ENCODE measurements at places on chromosomes 7 and 10.

- no peak for DNase-seq
Observed at GRCh38 chr7:49631071-49631815, 142.2 kb upstream of the VWC2 start.

DNA sequence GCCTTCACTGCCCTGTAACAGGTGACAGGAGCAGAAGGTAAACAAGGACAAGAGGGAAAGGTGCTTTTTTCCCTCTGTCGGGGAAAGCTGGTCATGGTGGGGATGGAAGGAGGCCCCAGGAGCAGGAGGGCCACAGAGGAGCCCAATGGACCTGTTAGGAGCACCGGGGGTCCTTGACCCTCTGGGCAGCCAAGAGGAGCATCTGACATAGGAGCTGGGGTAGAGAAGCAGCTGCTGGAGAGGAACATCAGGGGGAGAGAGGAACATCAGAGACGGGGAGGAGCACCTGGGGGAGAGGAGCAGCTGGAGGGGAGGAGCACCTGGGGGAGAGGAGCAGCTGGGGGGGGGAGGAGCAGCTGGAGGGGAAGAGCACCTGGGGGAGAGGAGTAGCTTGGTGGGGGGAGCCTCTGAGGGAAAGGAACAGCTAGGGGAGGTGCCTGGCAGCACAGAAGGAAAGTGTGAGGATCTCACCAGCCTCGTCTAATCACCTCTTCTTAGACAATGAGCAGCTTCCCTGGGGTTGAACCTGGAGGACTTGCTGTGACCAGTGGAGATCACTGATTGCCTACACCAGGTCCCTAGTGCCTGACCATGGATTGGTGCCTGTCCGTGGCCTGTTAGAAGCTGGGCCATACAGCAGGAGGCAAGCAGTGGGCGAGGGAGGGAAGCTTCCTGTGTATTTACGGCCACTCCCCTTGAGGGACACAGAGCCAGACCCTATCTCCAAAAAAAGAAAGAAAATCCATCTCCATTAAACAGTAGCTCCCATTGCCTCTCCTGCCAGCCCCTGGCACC, 37.6 kb downstream of the JAKMIP3 start:
- no peak for DNase-seq

- DNase-seq = no peak
Observed at GRCh38 chr7:20225384-20225783, 8.2 kb upstream of the MACC1 start.

DNA sequence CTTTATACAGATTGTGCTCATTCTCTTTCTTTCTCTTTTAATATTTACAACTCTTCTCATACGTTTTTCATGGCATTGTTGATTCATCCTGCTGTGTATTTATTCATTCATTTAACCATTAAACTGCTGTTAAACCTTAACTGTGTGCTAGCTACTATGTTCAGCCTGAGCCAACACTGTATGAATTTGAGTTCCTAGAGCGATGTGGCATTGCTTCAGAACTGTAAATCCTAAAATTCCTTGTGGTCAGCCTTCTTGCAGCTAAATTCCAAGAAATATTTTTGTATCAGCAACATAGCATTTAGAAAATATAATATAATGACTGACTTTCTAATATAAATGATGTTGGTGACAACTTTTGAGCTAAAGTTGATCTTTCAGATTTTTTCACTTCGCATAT, 184.7 kb upstream of the FZD1 start:
- no peak for DNase-seq

- DNase-seq = no peak
Observed at GRCh38 chr10:370449-370825, 235.2 kb downstream of the ZMYND11 start.

GRCh38 chr7:2896131-2896530, 52.0 kb upstream of the GNA12 start:
- DNase-seq = no peak

DNA sequence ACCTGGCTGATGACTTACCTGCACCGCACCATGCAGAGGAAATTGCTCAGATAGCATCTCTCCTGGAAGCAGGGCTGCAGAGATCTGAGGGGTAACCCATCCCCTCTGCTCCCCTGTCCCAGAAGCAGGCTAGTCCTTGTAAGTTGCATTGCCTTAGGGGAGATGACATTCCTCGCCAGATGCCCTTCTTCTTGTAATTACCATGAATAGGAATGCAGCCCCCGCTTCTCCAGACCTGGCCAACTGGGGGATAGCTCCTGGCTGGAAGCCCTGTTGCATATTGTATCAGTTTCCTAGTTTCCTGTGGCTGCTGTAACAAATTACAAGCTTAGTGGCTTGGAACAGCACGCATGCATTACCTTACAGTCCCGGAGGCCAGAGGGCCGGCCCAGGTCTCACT, 47.5 kb upstream of the EN2 start:
- DNase-seq = no peak

- no peak for DNase-seq
Observed at GRCh38 chr7:20870977-20871376, 84.3 kb upstream of the SP8 start.

DNA sequence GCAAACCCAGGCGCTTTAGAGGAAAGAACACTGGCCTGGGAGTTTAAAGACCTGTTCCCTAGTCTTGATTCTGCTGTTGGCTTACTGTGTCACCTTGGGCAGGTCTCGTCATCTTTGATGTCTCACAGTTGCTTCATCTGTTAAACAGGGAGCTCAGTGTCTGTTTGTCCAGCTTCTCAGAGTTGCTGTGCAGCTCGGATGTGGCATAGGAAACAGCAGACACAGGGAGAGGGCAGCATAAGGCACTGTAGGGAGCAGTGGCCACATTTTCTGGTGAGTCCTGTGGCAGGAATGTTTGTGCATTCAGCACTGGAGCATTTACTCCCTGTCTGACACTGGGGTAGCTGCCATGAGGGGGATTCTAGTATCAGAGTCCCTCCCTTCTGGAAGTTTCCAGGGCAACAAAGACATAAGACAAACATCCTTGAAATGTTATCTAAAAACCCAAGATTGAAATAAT, 2.0 kb downstream of the REPIN1 start:
- no peak for DNase-seq

DNA sequence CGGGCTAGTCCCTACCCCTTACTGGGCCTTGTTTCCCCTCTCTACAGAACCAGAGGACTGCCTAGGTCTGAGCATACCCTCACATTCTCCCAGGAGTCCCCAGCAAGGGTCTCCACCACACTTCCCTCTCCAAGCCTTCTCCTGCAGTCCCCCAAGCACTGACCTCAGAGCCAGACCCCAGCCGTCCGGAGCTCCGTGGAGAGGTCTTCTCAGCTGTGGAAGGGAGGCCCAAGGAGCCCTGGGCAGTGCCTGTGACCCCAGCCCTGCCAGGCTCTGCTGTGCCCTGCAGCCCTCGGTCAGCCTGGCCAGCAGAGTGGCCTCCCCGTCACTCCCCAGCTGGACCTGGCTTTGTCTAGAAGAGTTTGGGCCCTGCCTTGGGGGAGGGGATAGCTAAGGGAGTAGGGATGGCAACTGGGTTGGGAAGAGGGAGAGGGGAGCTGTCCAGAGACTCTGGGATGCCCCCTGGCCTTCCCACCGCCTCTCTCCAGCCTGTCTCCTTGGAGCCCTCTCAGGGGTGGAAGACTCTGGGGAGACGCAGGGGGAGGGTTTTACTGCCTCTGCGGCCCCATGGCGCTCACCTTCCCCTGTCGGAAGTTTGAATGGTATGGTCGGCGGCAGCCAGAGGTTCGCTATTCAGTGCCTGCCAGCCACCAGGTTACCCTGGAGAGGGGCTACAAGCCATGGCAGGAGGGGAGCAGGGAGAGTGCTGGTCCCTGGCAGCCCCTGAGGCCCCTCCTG, at the start of gene C10orf105:
Gene C10orf105, minus strand, starts transcription at position 315 of the 738 bp plus-strand sequence. CDS start 3,441 bp downstream, outside the sequence.
- DNase-seq = no peak

GRCh38 chr10:69646185-69647060, 16.4 kb downstream of the FAM241B start:
- no peak for DNase-seq

DNA sequence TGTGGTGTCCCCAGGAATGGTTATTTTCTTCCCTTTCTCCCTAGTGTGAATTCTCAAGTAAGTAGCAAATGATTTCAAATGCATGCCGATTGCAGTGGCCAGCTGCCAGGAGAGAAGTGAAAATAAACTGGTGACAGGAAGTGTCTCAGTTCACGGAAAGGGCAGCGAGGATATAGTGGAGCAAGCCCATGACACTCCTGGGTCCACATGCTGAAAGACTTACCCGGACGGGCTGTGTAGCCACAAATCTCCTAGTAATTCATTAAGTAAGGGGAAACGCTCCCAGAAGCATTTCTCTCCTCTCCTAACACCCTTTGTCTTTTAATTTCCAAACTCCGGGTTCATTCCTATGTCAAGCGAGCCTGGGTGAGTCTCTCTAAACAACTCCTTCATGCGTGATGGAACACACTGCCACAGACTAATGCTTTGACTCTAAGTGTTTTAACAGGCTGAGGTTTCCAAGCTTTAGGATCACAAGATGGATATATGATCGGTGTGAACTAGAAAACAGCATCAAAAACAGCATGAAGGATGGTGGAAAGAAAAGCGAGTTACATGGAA, 125.6 kb downstream of the CYP26A1 start:
- no peak for DNase-seq

- DNase-seq = no peak
Observed at GRCh38 chr7:119720541-119720940, 552.4 kb upstream of the KCND2 start.

DNA sequence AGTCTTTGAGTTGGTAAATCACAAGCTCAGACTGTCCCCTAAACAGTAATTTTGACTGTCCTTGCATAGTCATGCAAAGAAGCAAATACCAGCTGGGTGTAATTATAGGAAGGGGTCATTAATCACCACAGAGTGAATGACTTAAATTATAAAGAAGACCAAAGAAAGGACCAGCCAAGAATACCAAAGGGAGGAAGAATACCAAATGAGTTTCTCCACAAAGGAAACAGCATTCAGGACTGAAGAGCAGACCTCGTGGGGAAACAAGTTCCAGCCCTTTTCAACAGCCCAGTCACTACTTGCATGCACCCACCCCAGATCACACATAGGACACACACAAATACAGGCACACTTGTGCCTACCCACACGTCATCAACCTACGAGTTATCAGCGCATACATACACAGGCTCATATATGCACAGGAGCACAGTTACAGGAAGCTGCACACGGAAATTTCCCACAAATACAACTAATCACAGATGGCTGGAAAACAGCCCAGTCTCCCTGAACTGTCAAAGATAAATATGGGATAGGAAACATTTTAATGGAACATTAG, 77.6 kb downstream of the DENND2A start:
- no peak for DNase-seq

DNA sequence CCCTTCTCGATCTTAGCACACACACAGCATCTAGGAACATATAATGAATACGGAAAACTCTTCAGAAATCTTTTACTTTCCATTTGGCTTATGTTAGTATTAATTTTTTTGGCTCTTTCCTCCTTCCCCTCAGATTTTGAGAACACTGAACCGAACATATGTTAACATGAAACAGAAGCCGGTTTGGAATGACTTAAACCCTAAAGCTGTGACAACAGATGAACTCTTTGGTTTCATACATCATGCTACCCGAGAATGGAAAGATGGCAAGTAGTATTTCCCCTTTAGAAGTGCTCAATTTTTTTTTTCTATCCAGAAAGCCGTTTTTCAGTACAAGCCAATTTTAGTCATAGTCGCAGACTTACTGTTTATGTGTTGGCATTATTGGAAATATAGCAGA, 164.7 kb downstream of the DNAH11 start:
- no peak for DNase-seq

- no peak for DNase-seq
Observed at GRCh38 chr7:39644170-39644569, 20.8 kb downstream of the RALA start.

GRCh38 chr10:52256832-52257691, 57.0 kb upstream of the DKK1 start:
- no peak for DNase-seq

- DNase-seq = no peak
Observed at GRCh38 chr10:56715262-56715661, 354.2 kb upstream of the ZWINT start.

GRCh38 chr10:28938745-28939144, 261.4 kb downstream of the BAMBI start:
- DNase-seq = no peak

- no peak for DNase-seq
Observed at GRCh38 chr10:44422570-44423101, 37.7 kb upstream of the CXCL12 start.

DNA sequence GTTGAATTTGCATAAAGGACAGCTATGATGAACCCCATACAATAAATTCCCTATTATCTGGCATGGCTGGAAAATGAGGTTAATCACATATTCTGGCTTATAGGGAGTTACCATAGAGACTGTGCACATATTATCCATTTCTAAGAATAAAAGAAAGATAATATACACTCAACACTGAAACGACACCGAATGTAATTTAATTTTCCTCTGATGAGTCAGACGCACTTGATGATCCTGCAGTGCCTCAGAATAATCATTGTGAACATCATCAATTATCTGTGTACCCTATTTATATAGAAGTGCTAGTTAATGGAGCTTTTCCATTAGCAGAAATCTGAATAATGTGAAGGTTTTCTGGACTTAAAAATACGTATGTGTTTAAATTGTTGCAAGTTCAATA, 60.2 kb downstream of the SGCE start:
- no peak for DNase-seq

- no peak for DNase-seq
Observed at GRCh38 chr10:73905256-73906020, 5.5 kb upstream of the PLAU start.

GRCh38 chr7:131250331-131250730, 77.3 kb upstream of the MKLN1 start:
- DNase-seq = no peak

DNA sequence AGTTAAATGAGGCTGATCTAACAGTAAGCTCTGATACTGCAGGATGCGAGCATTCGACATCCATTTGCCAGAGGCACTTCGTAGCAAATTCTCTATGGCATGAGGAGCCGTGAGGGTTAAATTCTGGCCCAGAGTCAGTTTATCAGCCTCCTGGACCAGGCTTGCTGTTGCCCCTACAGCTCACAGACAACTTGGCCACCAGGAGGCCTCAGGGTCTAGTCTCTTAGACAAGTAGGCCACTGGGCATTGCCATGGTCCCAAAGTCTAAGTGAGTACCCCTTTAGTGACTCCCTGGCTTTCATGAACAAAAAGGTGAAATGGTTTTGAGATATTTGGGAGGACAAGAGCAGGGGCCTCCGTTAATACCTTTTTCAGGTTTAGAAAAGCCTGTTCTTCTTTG, 178.0 kb upstream of the MBL2 start:
- no peak for DNase-seq

DNA sequence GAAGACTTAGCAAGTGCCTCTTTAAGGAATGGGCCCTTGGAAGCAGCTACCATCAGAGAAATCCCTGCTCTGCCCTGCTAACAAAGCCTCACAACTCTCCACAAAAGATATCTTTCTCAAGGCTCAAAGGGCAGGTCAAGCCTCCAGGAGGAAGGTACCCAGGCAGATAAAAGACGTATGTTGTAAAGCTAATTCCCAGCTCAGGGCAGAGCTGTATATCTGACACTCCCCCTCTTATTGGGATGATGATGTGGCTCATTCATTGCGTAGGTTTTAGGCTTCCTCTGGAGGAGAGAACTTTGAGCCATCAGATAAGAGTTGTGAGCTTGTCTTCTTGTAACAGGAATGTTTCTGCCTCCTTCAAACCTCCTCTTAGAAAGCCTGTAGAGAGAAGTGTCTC, 145.4 kb downstream of the CALN1 start:
- no peak for DNase-seq

Data from NCI-H2171 (cell line).